GM20000 (cell line): ENCODE measurements at places on chromosomes 2 and 18.

DNA sequence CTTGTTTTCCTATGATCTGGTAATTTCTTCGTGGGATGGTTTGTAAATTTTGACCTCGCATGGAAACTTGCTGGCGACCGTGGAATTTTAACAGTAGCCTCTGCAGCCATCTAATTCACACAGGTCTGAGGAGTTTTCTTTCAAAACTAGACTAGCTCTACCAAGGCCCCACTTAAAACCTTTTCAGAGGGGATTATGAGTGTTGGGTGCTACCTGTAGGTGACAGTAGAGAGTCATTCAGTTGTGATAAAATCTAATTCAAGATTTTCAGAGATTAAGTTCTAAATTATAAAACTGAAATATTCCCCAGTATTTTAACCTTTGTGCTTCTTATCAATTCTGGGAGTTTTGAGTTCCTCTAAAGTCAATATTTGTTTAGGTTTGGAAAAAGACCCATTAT, 31.0 kb downstream of the THSD7B start:
- DNase-seq: no peak

GRCh38 chr18:11290786-11291185, 141.4 kb upstream of the PIEZO2 start:
- DNase-seq: no peak

DNA sequence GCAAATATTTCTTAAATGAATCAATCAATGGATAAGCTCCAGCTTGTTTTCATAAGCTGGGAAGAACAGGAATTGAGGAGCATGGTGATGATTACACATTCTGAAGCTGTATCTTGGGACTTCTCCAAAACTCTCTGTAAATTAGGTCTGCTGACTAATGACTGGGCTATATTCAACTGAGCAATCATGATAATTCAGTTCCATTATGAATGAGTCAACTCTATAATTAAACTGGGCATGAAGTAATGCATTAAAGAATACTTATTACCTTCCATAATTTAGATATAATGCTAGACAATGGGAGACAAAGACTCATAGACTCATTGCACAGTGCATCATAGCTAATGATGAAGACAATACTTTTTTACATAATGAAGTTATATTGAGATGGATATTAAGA, 207.4 kb downstream of the CBLN2 start:
- DNase-seq: no peak

- no peak for DNase-seq
Observed at GRCh38 chr2:132279344-132279743, 117.6 kb upstream of the ANKRD30BL start.

DNA sequence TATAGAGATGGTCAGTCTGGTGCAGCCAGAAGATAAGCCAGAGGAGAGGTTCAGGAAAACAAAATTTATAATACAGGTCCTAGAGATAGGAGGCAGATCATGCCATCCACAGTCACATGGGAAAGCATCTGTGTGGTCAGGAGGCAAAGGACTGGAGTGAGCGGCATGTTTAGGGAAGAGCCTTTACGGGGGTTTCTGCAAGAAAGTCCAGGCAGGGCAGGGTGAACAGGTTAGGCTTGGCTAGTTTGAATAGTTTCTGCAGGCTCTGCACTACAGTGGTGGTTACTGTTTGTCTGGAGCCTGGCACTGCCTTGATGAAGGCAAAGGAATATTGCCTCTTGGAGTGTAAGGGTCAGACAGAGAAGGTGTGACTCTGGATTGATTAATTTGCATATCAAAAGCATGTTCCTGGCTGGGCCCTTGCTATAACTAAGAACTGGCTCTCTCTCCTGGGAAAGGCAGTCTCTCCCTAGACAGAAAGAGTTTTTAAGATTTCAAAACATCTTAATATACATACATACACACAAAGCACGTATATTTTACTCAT, 1034.7 kb upstream of the CHAC2 start:
- no peak for DNase-seq

DNA sequence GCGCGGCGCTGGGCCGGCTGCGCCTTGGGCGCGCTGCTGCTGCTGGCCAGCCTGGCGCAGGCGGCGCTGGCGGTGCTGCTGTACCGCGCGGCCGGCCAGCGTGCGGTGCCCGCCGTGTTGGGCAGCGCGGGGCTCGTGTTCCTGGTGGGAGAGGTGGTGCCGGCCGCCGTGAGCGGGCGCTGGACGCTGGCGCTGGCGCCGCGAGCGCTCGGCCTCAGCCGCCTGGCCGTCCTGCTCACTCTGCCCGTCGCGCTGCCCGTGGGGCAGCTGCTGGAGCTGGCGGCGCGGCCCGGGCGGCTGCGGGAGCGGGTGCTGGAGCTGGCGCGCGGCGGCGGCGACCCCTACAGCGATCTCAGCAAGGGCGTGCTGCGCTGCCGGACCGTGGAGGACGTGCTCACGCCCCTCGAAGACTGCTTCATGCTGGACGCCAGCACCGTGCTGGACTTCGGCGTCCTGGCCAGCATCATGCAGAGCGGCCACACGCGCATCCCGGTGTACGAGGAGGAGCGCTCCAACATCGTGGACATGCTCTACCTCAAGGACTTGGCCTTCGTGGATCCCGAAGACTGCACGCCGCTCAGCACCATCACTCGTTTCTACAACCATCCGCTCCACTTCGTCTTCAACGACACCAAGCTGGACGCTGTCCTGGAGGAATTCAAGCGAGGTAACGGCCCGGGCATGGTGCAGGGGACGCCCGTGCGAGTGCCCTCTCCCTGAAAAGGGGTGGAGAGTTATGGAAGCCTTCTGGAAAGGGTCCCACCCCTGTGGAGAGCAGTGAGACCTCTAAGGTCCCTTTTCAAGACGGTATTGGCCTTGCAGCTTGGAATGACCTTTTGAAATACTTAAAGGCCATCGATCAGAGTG, 1.0 kb downstream of the CNNM3 start:
- DNase-seq: no peak

DNA sequence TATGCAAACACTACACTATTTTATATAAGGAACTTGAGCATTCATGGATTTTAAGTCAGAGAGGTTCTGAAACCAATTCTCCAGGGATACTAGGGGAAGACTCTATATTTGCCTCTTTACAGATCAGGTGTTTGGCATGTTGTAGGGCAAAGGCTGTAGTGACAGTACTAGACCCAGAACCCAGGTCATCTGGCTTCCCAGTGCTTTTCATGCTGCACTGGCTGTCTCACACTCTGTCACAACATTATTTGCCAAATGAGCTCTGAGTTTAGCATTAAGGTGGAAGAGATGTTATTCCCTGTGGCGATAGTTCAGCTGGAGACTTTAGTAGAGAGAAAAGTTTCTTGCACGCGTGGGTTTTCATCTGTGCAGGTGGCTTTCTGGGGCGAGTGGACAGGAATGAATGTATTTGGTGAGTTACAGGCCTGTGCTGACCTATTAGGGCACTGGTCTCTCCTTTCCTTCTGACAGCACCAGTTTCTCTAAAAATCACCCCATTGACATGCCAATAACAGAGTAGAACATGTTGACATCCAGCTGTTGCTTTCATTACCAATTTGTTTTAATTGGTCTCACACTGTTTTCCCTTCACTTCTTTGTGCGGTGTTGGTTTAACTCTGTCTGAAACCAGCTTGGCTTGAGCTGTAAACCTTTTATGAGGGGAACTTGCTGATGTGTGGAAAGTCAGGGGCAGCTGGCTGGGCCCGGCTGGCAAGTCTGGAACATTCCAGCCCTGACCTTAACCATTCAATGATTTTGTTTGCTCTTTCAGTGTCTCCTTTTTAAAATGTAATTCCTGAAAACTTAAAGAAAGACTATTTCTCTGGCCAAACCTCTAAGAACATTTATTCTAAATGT, 643.0 kb upstream of the FAM98A start:
- DNase-seq: no peak

DNA sequence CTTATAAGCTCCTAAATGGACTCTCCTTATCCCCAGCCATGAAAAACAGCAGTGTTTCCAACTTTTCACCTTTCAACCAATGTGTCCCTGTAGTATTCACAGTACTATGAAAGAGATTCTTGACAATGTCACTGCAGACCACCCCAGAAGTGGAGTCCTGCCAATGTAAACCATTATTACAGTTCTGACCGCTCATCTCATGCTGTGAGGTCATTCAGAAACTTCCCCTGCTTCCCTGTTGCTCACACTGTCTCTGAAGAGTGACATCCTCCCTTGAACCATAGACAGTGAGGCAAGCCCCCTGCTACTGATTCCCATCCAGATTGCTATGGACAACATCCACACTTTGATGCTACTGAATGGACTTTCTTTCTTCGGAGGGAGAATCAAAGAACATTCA, 1523.7 kb upstream of the ACVR2A start:
- no peak for DNase-seq

DNA sequence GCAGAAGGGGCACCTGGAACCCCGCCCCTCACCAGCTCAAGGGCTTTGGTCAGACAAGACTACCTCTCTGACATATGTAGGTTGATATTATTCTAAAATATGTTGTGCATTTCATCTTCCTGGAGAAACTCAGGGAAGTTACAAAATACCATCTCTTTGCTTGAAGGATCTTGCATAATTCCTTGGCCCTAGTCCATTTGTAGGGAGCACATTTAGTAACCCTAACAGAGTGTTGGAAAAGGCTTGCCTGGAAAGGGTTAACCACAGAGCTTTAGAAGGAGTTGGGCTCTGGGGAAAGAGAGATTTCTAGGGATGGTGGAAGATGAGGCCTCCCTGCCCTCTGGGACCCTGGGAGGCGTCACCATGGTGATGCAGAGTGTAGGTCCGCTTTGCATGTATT, 143.0 kb upstream of the SLC1A4 start:
- DNase-seq: no peak

GRCh38 chr18:45008694-45009413, 328.2 kb downstream of the SETBP1 start:
- DNase-seq: no peak

- DNase-seq: no peak
Observed at GRCh38 chr2:236969767-236970655, 115.7 kb upstream of the COPS8 start.

DNA sequence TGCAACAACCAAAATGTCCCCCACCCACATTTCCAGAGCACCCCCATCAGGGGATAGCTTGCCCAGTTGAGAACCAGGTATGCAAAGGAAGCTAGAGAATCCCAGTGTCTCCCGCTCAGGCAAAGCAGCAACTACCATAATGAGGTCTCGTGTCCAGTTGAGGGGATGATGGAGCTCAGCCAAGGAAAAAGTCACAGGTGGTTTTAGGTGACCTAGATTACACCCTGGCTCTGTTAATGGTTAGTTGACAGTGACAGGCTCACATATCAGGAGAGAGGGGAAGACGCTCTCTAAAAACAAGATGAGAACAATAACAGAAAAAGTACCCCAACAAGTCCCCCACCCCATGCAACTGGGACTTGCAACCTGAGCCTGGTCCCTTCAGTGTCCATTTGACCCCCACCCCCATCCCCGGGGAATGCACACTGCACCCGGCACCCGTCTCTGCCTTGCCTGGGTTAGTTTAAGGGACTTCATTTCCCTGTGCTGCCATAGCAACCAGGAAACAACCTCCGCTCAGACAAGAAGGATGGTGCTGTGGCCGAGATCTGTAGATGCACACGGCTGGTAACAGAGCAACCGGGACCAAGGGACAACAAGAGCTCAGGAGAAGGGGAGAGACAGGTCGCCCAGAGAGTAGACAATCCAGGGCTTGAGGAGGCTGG, at the start of gene KIAA2012:
Gene KIAA2012 (plus strand): TSS at position 519 of the 665 bp plus-strand sequence. CDS start 373 bp downstream, outside the sequence.
- DNase-seq: no peak

DNA sequence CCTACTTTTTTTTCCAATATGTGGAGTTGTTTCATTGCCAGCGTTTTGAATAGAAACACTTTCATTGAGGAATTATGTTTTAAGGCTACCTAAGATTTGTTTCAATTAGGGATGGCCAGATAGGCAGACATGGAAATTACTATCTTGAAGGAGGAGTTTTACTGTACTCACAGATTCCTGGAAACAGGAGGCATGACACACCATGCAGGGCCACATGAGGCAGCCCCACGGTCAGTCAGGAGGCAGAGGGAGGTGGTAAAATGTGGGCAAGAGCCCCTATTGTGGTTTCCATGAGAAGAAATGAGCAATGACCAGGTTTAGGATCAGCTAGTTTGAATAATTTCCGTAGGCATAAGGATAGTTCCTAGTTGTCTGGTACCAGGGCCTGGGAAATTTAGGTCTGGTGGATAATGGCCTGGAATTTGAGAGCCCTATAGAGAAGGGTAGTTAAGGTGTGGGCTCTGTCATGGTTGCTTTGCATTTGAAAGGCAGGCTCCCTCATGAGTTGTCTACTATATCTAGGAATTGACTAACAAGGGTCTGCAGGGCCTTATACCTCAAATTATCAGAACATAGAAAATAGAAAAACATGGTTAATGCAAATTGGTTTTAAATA, 360.0 kb upstream of the KCNJ3 start:
- no peak for DNase-seq

DNA sequence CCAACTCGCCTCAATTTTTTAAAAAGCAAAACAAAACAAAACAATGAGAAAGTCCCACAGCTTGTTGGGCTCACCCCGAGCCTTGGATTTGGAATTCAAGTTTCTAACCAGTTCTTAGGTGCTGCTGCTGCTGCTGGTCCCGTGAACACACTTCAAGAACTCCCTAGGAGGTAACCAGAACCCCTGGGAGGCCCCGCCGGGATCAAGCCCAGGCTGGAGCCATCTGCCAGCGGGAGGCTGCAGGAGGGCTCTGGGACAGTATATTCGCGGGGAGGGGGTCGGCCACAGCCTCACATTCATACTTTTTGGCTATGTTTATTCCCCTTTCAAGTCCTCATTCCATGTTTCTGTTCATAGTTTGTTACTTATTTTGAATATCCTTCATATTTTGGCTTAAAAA, 223.4 kb downstream of the TFCP2L1 start:
- DNase-seq: no peak

- DNase-seq: no peak
Observed at GRCh38 chr2:70983506-70984227, 5.2 kb downstream of the ANKRD53 start.

GRCh38 chr2:2828774-2829368, 497.8 kb upstream of the MYT1L start:
- DNase-seq: no peak

DNA sequence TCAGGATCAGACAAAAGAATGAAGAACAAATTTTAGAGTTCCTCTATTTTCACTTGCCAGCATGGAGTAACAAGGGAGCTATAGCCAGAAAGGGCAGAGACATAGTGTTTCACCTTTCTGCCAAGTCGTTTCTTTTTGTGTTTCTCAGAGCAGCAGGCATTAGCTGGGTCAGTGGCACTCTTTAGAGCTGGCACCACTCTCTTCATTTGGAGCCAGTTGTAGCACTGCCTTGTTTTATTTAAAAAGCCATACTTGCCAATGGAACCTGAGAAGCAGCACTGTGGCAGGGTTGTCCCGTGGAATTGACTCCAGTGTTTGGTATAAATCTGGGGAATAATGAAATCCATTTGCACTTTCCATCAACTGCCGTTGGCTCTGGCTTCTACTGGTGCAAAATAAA, 64.0 kb downstream of the LRRTM4 start:
- no peak for DNase-seq

GRCh38 chr2:197460649-197461048, 7.3 kb downstream of the COQ10B start:
- no peak for DNase-seq
